SW 1271 (cell line): ENCODE measurements at places on chromosomes 11 and 22.

GRCh38 chr22:41175546-41175945, 29.6 kb upstream of the L3MBTL2 start:
- no peak for DNase-seq

DNA sequence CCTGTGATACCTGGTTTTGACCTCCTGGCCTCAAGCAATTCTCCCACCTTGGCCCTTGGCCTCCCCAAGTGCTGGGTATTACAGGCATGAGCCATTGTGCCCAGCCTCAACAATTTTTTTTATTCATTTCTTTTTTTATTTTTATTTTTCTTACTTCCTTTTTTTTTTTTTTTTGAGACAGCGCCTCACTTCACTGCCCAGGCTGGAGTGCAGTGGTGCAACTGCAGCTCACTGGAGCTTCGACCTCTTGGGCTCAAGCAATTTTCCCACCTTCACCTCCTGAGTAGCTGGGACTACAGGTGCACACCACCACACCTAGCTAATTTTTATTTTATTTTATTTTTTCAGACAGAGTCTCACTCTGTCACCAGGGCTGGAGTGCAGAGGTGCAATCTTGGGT, 25.5 kb upstream of the CECR2 start:
- no peak for DNase-seq

- DNase-seq = no peak
These were observed 12.4 kb downstream of the UCP2 start for GRCh38 chr11:73969991-73970800.

DNA sequence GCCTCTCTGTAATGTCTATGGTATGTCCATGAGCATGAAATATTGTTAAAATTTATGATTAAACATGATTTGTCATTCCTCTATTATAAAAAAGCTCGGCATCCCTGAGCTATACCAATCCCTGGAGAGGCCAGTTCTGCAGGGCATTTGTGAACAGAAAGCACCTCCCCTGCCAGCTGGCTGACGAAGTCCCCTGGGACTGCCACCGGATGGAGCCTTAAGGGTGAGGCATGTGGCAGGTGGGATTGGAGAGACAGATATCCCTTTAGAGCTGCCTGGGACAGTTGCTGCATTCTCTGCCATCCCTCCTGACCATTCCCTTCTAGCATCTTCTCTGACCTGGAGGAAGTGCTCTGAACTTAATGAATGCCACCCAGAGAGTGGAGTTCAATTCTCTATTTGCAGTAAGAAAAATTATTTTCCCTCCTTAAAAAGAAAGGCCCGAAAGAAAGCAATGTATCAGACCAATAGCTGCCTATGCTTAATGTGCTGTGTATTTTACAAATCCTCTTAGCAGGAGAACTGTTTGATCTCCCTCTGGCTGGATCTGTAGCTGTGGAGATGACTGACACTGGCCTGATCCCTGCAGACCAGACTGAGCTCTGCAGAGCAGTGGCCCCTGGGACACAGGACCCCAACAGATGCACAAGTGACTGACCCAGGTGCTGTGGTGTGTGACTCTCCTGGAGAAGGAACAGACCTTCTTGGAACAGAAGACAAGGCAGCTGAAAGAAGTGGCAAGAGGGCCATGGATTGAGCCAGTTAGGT, 219.0 kb upstream of the NAV2 start:
- no peak for DNase-seq

DNA sequence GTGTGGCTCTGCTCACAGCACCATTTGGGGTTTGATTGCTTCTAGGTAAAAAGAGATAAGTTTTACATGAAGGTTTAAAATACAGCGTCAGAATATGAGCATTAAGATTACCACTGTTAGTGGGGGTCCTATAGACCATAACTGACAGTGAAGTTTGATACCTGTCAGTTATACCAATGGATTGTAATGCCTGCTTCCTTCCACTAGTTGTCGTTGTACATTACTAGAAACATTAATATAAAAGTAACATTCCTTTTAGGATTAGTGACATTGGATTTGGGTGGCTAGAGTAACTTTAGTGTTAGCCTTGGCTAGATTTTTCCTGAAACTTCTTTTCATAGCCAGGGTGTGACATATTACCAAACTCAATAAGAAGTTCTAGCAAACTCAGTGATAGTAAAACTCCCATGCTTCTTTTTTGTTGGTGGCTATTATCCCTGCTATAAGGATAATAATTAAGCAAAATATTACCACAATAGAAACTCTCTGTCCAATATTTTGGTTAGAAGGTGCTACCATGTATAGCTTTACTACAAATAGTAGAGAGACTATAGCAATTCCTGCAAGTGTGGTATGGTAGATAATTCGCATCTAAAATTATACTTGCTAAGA, 57.1 kb downstream of the FAM181B start:
- DNase-seq = no peak

DNA sequence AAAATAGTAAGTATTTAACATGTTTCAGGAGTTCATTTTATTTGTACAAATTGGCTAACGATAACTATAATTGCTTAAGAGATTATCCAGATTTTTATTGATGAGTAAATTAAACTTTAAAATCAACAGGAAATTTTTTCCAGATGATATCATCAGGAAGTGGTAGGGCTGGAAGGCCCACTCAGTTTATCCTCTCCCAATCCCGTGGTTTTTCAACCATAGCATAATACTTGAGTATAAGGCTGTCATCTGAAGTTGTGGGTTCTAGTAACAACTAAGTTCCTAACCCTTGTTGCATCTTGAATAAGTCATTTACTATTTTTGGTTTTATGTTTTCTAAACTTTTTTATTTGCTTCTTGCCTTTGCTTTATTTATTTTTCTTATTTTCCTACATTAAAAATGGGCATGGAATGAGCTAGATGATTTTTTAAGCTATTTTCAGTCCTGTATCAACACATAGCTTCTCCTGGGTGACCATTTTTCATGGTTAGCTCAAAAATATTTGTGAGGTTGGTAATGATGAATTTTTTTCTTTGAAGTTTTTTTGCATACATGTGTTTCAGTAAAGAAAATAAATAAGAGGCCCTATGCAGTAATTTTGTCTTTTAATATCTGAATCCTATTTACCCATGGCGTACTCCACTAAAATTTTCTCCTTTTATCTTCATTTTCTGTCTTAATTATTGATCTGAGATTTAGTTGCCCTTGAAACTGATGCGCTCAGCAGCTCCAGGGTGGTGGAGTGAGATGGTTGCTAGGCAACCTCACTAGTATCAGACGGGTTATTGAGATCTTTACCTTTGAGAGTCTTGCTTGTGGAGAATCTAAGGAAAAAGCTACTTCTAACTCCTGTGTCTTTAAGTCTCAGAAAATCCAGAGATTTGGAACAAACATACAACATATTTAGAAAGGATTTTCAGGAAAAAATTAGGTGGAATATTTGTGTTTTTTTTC, 452.0 kb upstream of the CCDC179 start:
- no peak for DNase-seq

DNA sequence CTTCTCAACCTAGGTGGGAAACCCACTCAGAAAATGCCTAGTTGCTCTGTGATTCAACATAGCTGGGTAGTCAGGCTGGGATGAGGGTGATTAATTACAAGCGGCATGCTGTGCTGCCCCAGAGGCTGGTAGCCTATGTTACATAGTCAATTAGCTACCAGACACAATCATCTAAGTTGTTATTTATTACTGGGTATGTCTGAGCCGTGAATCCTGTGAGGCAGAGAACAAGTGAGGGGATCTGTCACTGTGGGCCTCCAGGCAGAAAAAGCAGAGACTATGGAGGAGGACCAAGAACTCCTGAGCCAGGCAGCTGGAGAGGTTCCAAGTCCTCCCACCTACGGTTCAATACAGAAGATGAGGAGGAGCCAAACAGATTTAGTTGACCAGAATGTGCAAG, 186.6 kb upstream of the BDNF start:
- no peak for DNase-seq

GRCh38 chr11:103395612-103396011, 286.4 kb downstream of the DYNC2H1 start:
- DNase-seq = no peak

GRCh38 chr11:59182457-59183151, 10.7 kb downstream of the DTX4 start:
- DNase-seq = no peak

GRCh38 chr11:101748572-101749344, 165.0 kb upstream of the TRPC6 start:
- DNase-seq = no peak

- DNase-seq = no peak
These were observed 20.0 kb downstream of the SYT13 start for GRCh38 chr11:45265969-45266675.
